ENCODE measurements at places on chromosomes 1 and 21.

DNA sequence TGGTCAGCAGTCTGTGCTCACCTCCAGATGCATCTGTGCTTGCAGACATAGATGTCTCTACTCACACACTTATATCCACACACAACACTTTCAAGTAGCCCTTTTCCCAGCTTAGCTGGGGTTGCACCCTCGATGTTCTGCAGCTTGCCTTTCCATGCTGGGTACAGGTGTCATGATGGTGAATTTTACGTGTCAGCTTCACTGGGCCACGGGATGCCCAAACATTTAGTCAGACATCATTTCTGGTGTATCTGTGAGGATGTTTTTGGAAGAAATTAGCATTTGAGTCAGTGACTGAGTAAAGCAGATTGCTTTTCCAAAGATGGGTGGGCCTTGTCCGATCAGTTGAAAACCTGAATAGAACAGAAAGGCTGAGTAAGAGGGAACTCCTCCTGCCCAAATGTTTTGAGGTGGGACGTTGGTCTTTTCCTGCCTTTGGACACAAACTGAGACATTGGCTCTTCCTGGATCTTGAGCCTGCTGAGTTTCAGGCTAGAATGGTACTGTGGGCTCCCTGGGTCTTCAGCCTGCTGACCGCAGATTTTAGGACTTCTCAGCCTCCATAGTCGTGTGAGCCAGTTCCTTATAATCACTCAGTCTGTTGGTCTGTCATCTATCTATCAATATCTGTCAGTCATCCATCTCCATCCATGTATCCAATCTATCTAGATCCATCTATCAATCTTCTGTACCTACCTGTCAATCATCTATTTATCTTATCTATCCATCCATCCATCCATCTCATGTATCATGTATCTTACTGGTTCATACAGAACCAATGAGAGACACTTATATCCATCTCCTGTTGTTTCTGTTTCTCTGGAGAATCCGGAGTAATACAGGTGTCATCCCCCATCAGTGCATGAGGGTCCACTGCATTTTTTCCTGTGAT is 12.7 kb upstream of the OBSCN start:
- no peak for DNase-seq

DNA sequence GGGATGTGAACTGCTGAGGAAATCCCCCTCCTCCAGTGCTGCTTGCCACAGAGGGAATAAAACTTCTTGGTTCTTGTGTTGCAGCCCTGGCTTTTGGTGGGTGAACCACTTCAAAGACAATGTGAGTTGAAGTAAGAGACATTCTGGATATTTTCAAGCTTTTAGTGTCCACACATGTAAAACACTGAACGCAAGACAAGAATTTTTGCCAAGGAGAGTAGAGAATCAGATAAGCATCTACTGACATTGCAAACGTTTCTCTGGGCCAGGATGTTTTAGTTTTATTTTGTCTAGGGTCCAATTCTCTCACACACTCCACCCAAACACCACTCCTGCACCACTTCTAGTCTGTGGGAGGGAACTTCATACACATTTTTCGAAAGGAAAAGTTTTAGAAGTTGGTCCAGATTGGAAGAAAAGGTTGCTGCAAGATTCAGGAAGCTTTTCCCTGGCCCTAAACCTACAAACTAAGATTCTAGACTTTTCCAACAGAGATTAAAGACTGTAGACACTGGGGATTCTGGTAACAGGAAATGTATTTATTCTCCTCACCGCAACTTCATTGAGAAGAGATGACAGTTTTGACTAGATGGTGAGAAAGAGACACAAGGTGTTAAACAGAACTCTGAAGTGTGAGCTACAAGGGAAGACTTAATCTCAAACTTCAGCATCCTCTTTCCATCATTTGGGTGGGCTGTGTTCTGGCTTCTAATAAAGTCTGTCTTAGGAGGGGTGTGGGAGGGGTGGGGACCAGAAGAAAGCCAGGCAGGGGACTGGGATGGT is 16.1 kb downstream of the FASLG start:
- no peak for DNase-seq

GRCh38 chr1:19797827-19798226 is 1.9 kb downstream of the TMCO4 start:
- DNase-seq, result no peak

DNA sequence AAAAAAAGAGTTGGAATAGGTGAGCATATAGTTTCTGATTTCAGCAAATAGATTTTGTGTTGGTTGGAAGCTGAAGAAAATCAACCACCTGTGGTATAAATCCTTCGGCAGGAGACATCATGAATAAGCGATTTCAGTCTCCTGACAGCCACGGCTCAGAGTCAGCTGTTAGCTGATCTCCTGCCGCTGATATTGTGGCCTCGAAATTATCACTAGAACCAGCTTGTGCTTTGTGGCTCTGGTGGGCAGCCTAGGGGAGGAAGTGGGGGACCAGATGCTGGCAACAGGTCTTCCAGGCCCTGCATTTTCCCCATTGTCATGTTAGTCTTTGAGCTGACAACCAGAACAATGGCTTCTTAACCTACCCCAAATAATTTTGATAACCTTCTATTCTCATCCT is 842 bp upstream of the GCSAML start:
- DNase-seq, result no peak

DNA sequence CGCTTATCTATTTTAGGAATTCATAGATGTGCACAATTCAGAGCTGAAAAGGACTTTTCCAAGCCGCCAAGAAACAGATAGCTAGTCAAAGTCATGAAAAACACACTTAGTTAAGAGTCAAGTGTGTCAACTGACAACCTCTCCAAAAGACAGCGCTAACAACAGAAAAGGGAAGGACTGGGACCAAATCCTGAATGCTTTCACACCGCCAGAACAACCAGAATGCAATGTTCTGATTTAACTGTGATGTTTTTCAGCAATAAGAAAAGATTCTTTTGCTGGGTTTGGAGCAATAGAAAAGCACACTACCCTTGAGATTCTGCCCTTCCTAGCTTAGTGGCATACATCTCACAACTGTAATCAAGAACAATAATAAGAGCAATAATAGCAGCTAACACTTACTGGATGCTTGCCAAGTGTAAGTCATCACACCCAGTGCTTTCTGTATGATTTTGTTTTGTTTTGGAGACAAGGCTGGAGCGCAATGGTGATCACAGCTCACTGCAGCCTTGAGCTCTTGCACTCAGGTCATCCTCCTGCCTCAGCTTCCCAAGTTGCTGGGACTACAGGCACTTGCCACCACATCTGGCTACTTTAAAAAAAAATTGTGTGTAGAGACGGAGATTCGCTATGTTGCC is 33.9 kb upstream of the SDC3 start:
- peak; percentile 44 for DNase-seq
